ENCODE measurements at places on chromosomes 12 and 14. TPM values are rescaled to one million over a fixed set of nuclear protein-coding genes. Genes with fewer than 3 reads are reported as not detected.

GPN3 gene
- total RNA-seq: 32.1 TPM

CLMN gene
- 6.6 TPM for total RNA-seq

CFL2 gene
- total RNA-seq: 120 TPM

PMCH gene
- not detected for total RNA-seq

TRPV4 gene
- total RNA-seq: 0.09 TPM

TAS2R42 gene
- not detected for total RNA-seq

ETNK1 gene
- total RNA-seq: 30.7 TPM

AKAP5 gene
- total RNA-seq: 0.30 TPM

All from A549 treated with GW870086 at 1 μM for 4 hours (cell line).